ENCODE measurements at places on chromosomes 3 and 15.

GRCh38 chr3:67557848-67558355 lies 96.5 kb downstream of the SUCLG2 start:
- no peak for DNase-seq

- no peak for DNase-seq
Measured at GRCh38 chr3:114632757-114633424, 339.1 kb downstream of the TIGIT start.

DNA sequence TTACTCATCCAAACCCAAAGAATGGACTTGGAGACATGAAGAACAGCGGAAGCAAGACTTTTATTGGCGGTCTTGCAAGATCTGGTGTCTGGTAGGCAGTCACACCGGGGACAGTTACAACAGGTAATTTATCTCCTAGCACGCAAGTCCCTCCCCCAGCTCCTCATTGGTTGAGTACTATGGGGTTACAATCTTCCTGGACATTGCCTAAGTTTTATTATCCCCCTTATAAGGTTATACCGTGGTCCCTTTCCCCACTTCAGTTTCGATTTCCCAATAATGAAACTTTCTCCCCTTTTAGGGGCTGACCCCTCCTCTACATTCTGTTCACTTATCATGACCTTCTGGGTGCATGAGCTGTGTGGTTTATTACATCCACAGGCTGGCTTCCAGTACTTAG lies 18.7 kb downstream of the ARL8B start:
- no peak for DNase-seq

DNA sequence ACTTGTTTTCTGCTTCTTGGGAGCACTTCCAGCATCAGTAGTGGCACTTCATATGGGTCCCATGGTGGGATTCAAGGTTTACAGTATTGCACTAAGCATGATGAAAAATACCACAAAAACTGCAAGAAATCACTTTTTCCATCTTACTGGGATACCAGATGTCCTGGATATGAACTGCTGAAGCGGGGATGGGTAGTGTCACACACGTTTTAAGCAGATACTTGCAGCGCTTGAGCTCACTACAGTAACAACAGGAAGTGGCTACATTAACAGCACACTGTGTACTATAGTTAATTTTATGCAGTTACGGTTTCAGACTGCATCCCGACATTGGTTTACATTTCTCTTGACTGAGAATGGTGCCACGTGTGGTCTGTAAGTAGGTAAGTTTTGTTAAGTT lies 3.5 kb upstream of the ISG20 start:
- DNase-seq, result no peak

GRCh38 chr15:60218256-60218655 lies 179.5 kb downstream of the ANXA2 start:
- no peak for DNase-seq

- DNase-seq, result no peak
Measured at GRCh38 chr3:16407366-16407765, 106.1 kb downstream of the RFTN1 start.

DNA sequence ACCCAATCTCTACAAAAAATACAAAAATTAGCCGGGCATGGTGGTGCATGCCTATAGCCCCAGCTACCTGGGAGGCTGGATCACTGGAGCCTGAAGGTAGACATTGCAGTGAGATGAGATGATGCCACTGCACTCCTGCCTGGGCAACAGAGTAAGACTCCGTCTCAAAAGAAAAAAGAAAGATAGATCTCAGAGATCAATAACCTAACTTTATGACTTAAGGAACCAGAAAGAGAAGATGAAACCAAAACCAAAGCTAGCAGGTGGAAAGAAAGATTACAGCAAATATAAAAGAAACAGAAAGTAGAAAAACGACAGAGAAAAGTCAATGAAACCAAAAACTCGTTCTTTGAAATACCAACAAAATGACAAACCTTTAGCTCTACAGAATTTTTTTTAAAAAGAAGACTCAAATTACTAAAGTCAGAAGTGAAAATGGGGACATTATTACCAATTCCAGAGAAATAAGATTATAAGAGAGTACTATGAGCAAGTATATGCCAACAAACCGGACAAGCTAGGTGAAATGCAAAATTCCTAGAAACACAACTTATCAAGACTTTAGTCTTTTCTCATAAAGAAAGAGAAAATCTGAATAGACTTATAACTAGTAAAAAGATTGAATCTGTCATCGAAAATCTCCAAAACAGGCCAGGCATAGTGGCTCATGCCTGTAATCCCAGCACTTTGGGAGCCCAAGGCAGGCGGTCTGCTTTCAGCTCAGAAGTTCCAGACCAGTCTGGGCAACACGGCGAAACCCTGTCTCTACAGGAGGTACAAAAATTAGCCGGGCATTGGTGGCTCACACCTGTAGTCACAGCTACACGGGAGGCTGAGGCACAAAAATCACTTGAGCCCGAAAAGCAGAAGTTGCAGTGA lies 35.0 kb downstream of the ACAP2 start:
- DNase-seq, result no peak

DNA sequence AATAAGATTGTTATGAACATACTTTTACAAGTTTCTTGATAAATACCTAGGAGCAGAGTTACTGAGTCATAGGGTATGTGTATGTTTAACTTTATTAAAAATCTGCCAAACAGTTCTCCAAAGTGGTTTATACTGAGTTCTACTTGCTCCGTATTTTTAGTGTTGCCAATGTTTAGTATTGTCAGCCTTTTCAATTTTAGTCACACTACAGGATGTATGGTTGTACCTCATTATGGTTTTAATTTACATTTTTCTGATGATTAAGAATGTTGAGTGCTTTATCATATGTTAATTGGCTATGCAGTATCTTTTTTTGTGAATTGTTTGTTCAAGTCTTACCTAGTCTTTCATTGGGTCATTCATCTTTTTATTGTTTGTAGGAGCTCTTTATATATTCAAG lies 4.3 kb downstream of the TMOD3 start:
- no peak for DNase-seq

DNA sequence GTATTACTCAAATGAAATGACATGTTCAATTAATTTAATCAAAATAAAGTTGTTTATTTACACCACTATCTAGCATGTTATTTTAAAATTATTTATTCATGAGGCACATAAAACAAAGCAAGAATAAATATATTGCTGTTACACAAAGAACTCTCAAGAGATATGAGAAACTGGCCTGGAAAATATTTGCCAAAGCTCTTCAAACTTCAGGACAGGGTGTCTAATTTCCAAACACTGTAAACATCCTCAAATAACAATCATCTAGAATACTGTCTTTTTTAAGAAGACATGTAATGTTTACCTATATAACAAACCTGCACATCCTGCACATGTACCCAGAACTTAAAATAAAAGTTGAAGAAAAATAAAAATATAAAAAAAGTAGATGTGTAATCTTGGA lies 876.6 kb downstream of the TUSC7 start:
- peak; percentile 38 for DNase-seq

GRCh38 chr3:101853982-101854381 lies 4.7 kb downstream of the NFKBIZ start:
- no peak for DNase-seq

GRCh38 chr3:49813497-49814174 lies at the start of gene UBA7:
Gene UBA7 (minus strand): TSS chr3:49813953. CDS start chr3:49813787, 166 bp downstream.
- no peak for DNase-seq

GRCh38 chr3:117409701-117410459 lies 700.3 kb downstream of the TUSC7 start:
- no peak for DNase-seq

DNA sequence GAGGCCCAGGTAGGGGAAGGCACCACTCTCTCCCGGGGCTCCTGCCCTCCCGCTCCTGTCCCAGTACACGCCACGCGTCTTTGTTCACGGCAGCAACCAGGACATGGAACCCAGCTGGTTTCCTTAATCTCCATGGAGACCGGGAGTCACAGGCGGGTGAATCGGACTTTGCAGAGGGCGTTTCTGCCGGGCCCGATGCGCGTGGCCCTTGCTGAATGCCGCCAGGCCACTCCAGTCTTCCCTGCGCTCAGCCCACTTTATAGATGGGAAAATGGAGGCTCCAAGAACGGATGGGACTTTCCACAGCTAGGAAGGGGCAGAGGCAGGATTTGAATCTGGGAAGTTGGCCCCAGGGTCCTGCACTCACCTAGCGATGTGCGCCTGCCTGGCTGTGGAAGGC lies 7.4 kb downstream of the PLXND1 start:
- no peak for DNase-seq

GRCh38 chr15:97750060-97750459 lies 210.4 kb upstream of the ARRDC4 start:
- no peak for DNase-seq

GRCh38 chr3:141426404-141427034 lies 58.2 kb downstream of the ZBTB38 start:
- no peak for DNase-seq

DNA sequence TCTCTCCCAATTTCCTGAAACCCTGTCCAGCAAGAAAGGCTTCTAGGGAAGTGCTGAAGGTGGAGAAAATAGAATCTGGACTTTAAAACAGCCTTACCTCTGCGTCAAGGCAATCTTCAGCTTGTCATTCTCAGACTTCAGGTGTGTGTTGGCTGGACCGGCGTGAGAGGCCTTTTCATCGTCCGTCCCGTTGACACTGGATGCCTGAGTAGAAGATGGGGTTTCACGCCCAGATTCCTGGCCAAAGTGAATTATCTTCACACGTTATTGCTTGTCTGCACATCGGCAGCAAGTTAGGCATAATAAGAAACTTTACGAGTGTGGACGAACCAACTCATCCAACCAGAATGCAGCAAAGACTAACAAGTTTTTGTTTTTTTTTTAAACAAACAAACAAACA lies 49.5 kb downstream of the WHAMM start:
- DNase-seq, result no peak

GRCh38 chr15:61689067-61689466 lies 371.2 kb downstream of the VPS13C start:
- no peak for DNase-seq

- no peak for DNase-seq
Measured at GRCh38 chr3:45599424-45599886, 4.9 kb downstream of the LIMD1 start.

DNA sequence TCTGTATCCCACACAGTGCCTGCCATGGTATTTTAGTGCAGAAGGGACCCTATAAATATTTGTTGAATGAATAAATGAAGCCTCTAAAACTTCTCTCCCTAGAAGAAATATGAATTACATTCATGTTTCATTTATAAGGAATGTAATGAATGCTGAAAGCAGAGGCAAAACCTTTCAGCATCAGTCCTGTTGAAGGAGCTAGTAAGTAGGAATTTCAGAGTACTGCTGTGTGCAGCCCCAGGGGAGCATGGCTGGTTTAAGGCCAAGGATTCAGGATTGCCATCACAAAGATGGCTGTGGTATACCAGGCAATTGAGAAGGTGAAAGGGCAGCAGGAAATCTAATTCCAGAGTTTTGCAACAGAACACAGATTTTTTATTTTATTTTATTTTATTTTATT lies 1131.4 kb downstream of the IGSF11 start:
- DNase-seq, result no peak

- no peak for DNase-seq
Measured at GRCh38 chr3:14234251-14235002, 55.8 kb downstream of the LSM3 start.

DNA sequence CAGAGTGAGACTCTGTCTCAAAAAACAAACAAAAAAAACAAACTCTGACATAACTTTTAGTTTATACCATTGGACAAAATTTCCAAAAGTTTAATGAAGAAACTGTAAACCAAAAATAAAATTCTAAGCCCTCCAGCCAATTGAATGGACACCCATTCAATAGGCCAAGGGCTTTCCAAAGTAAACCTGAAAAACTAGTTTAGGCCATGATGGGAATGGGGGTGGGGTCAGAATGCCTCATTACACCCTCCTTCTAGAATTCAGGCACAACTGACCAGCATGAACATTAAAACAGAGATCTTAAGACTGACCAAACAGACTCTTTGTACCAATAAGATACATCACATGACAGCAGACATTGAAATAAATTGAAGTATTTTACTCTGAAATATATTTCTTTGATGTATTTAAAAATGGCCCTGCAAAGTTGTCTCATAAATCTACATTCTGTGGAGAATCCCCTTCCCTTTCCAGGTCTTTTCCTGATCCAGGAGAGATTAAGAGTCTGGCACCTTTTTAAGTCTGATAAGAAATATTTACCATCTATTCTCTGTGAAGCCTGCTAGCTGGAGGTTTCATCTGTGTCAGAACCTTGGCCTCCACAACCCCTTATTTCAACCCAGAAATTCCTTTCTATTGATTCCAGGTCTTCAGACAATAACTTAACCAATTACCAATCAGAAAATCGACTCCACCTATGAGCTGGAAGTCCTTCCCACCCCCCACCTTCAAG lies 15.7 kb downstream of the THOC7 start:
- no peak for DNase-seq

All from NCI-H1930 (cell line).